ENCODE measurements at places on chromosomes 2 and 18.

- DNase-seq = peak; percentile 16
These were observed 42.5 kb downstream of the CPO start for GRCh38 chr2:206981739-206982340.

GRCh38 chr2:150122156-150122555 lies 365.3 kb downstream of the RND3 start:
- no peak for DNase-seq

DNA sequence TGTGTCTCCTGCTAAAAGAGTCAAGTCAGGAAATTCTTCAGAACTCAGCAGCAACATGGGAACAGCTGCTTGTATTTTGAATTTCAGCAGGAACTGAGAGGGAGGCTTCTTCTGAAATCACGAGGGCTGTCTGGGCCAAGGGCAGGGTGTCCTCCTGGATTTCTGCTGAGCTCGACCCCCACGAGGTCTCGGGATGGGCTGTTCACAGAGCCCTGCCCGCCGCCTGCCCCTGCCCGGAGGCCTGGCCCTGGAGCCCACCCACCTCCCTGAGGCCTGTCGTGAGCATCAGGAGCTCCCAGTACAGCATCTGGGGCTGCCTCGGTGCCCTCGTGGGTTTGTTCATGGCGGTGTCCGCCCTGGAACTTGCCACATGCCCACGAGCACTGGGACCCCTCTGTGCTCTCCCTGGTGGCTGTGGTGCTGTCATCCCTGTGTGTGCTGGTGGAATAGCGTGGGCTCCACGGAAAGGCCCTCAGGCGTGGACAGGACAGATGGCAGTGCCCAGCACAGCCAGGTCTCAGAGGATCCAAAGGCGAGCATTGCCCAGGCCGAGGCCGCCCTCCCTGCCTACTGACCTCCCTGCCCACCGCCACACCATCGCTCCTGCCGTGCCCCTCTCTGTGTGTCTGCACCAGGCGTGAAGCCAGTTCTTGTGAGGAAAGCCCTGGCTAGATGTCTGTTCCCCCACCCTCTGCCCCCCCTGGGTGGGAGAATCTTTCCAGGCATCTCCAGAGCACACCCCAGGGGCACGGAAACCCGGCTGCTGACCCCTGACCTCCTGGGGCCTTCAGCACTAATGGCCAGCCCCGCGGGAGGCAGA lies 25.9 kb downstream of the RAMP1 start:
- no peak for DNase-seq

DNA sequence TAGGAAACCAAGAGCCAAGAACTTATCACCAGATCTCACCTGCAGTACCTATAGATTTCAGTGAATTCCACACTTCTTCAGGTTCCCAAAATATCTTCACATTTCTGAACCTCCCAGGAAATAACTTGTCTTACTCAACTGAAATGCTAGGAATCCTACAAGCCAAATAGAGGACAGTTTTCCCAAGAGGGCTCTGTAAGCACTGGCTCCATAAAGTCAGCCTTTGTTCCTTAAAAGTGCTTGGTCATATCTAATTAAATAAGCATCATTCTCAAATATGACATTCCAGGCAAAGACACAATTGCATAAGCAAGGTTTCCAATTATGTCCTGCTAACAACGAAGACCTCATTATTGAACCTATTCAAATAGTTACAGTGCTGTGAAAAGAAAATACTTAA lies 154.6 kb upstream of the MGAT5 start:
- no peak for DNase-seq

GRCh38 chr18:41462946-41463345 lies 492.1 kb upstream of the PIK3C3 start:
- no peak for DNase-seq

DNA sequence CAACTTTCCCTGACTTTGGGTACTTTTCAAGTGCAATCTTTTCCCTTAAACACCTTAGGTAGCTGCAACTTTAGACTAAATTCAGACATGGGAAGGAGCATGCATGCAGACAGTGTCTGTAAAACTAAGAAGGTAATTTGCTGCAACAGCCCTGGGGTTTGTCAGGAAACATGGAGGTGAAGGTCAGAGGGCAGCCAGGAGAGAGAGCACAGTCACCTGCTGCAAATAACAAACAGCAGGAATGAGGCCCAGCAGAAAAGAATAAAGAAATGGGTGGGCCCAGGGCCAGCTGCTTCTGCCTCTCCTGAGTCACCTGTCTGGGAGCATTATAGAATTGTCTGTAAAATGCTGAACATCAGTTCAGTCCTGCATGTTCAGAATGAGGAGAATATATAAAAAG lies 35.2 kb downstream of the MTHFD2 start:
- no peak for DNase-seq

DNA sequence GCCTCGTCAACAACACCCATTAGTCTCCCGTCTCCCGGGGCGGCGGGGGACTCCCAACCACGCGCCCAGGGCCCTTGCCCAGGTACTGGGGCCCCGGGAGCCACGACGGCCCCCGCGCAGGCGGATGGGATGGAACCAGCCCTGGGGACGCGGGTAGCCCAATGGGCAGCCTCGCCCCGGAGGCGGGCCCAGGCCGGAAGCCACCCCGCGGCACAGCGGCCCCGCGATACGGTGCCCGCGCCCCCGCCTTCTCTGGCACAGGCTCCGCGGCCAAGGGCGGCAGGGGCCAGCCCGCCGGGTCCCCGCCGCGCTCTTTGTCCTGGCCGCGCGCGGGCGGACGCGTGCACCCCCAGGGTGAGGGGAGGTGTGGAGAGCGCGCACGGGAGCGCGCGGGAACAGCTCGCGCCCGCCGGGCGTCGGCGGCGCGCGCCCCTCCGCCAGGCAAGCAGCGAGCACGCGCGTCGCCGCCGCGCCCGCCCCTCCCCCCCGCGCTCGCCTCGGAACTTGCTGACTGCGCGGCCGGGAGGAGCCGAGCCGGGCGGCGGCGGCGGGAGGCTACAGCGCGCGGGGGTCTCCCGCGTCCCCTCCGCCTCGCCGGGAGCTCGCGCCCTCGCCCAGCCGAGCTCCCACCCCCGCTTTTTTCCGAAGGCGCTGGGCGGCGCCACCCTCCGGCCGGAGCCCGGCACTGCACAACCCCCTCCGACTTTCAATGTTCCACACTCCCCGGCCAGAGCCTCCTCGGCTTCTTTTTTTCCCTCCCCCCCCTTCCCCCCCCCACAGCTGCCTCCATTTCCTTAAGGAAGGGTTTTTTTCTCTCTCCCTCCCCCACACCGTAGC lies at the start of gene UBE2E3:
Gene UBE2E3, plus strand, starts transcription at position 500 of the 837 bp plus-strand sequence. CDS start 1,438 bp downstream, outside the sequence.
- DNase-seq = peak; percentile 64

GRCh38 chr2:127569666-127570065 lies 34.2 kb downstream of the MYO7B start:
- no peak for DNase-seq

- no peak for DNase-seq
These were observed 496.7 kb downstream of the EIPR1 start for GRCh38 chr2:2880938-2881337.

DNA sequence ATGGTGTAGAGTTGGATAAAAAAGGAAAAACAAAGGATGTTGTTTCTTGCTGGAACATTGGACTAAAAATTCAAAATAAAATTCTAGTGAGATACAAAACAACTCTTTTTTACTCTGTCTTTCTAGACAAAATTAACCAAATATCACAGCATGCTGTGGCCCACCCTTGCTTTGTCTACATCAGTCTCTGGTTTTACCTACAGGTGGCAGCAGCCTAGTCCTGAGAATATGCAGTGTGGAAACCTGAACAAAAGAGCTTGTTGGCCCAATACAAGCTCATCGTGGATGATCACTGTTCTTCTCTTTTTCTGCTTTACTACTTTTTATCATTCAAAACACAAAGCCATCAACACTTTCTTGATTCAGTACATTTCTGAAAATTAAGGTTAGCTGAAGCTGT lies 210.4 kb downstream of the CDH19 start:
- DNase-seq = no peak

- no peak for DNase-seq
These were observed 25.3 kb upstream of the RFX8 start for GRCh38 chr2:101500180-101500579.

GRCh38 chr18:68462766-68463165 lies 252.1 kb downstream of the TMX3 start:
- no peak for DNase-seq

GRCh38 chr2:215537611-215538010 lies 101.7 kb upstream of the FN1 start:
- DNase-seq = no peak

DNA sequence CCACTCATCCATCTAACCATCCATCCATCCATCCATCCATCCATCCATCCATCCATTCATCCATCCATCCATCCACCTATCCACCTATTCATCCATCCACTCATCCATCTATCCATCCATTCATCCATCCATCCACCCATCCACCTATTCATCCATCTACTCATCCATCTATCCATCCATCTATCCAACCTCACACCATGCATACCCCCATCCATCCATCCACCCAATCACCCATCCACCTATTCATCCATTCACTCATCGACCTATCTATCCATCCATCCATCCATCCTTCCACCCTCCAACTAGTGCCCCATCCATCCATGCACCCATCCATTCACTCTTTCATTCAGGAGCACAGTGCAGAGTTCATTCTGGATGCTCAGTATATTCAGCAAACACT lies 21.5 kb upstream of the YWHAQ start:
- no peak for DNase-seq

GRCh38 chr2:241153616-241154015 lies 3.3 kb downstream of the PPP1R7 start:
- DNase-seq = no peak

DNA sequence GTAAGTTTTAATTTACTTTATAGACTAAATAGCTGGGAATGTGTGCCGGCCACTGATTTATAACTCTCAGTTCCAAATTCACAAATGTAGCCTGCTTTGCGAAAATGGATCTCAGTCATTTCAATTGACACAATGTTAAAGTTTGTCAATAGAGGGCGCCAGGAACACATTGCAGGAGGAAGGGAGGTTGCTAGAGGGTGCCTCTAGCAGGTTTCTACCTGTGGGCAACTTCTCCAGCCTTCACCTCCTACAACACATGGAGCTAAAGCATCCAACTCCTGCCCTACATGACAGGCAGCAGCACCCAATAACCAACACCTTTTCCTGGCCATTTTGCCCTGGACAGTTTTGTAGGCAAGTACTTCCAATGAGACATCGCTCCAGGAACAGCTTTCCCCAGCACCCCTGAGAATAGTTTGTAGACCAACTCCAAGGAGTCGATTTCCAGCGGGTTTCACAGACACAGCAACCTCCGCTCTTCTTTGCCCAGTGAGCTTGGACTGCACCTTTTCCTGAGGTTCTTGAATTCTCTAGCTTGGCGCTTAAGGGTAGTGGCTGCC lies 784.8 kb upstream of the CDH2 start:
- no peak for DNase-seq

GRCh38 chr2:156399950-156400705 lies 36.1 kb upstream of the GPD2 start:
- DNase-seq = peak; percentile 15

DNA sequence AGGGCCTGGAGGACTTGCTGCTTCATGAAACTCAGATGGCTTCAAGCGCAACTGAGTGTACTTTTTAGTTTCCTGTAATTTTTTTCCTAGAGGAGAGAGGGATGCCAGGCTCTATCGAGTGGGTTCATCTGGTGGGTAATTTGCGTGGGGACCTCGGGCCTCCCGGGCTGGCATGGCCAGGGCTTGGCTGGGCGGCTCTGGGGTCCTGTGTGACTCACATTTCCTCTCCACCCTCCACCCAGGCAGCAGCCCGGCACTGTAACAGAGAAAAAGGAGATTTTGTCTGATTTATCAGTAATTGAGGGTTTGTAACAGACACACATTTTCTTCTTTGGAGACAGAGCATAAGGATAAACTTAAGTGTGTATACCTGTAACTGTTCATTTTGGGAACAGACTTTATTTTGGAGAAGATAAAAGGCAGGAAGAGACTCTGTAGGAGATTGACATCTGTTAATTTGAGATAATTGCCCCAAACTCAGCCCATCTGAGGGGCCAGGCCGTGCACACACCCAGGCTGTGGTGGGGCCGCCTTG lies 64.3 kb downstream of the NFATC1 start:
- no peak for DNase-seq

- no peak for DNase-seq
These were observed 45.6 kb downstream of the LPIN2 start for GRCh38 chr18:2967357-2967756.

DNA sequence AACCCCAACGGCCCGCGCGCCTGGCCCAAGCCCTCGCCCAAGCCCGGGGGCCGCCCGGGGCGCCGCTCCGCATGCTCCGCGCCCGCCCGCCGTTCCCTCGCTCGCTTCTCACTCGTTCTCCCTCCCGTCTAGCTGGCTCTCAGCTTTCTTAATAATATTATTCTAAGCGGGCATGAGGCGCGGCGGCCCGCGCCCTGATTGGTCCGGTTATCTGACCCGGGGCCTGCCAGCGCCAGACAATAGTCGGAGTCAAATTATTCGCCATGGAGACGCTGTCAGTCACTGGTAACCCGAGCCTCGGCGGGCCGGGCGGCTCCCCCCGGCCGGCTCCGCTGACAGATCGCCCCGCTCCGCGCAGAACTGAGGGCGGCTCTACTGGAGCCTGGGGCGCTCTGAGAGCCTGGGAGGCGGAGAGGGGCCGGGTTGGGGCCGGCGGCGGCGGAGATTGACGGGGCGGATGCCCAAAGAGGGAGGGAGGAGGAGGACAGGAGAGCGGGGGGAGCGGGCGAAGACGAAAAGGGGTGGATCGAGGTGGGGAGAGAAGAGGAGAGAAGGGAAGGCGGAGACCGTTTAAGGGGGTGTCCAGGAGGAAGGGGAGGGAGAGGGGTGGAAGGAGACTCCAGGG lies at the start of gene SIX2:
Gene SIX2, minus strand, starts transcription at position 150 of the 625 bp plus-strand sequence. CDS start 342 bp downstream, outside the sequence.
- no peak for DNase-seq
